ENCODE measurements at places on chromosomes 1 and 21.

- DNase-seq: no peak
Measured at GRCh38 chr1:25469177-25469576, 38.5 kb downstream of the MACO1 start.

- DNase-seq: no peak
Measured at GRCh38 chr1:157367091-157367739, 185.1 kb downstream of the FCRL5 start.

DNA sequence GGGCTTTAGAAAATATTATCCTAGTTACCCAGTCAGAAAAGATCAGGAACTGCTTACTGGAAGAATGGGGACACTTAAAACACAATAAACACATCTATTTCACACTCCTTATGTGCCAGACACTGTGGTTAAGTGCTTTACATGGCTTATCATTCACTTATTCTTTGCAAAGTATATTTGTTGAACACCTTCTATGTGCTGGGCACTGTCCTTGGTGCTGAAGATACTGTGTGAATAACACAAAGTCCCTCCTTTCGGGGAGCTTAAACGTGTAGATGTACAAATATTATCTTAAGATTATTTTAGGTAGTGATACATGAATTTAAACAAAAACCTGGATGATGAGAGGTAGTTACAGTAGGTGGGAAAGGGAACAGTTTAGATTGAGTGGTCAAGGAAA lies 169.3 kb downstream of the ST6GALNAC5 start:
- no peak for DNase-seq

- no peak for DNase-seq
Measured at GRCh38 chr1:1984560-1985070, 19.0 kb downstream of the CFAP74 start.

- no peak for DNase-seq
Measured at GRCh38 chr1:201395936-201396335, 3.2 kb downstream of the LAD1 start.

- no peak for DNase-seq
Measured at GRCh38 chr21:37073417-37074196, 553 bp downstream of the TTC3 start.

DNA sequence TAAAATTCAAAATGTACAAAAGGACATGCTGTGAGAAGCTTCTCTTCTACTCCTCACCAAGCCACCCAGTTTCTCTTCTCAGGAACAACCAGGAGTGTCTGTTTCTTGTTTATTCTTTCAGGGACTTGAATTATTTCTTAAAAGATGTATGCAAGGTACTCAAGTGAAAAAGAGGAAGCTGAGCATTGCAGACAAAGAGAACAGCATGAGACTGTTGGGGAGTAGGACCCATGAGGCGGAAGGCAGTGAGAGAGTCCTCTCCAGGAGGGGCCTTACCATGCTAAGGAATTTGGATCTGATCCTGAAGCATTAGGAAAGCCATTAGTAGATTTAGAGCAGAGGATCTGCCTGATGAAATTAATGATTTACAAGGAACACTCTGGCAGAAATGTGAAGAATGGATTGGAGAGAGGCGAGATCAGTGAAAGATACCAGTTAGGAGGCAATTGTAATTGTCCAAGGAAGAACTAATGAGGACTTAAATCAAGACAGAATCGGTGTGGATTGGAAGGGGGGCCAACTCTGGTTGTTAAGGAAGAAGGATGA lies 14.7 kb upstream of the SSX2IP start:
- no peak for DNase-seq

GRCh38 chr1:997993-998744 lies 1.7 kb downstream of the HES4 start:
- DNase-seq: no peak

DNA sequence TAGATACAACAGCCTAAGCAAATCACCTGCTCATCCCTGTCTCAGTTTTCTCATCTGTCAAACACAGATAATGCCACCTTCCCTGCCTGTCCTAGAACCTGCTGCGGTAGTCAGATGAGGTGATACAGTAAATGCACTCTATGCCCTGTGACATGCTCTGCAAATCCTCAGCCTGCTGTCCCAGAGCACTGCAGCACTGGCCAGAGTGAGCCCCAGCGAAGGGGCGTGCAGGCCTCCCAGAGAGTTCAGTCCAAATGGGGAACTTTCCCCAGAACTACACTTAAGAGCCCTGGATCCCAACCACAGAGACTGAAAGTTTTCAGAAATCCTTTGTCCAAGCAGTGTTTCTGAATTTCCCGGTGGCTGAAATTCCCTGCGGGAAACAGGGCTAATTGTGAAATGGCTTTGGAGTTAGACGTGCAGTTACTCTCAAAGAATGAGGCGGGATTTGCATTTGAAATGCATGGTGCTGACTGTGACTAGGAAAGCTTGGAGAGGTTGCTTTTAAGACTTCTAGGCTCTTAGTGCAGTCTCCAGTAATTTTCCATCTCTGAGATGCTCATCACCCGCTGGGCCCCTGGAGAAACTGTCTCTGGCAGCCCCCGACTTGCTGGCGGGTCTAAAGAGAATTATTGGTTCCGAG lies 206.5 kb upstream of the AJAP1 start:
- DNase-seq: no peak

- no peak for DNase-seq
Measured at GRCh38 chr1:75130865-75131564, 3.2 kb upstream of the LHX8 start.

DNA sequence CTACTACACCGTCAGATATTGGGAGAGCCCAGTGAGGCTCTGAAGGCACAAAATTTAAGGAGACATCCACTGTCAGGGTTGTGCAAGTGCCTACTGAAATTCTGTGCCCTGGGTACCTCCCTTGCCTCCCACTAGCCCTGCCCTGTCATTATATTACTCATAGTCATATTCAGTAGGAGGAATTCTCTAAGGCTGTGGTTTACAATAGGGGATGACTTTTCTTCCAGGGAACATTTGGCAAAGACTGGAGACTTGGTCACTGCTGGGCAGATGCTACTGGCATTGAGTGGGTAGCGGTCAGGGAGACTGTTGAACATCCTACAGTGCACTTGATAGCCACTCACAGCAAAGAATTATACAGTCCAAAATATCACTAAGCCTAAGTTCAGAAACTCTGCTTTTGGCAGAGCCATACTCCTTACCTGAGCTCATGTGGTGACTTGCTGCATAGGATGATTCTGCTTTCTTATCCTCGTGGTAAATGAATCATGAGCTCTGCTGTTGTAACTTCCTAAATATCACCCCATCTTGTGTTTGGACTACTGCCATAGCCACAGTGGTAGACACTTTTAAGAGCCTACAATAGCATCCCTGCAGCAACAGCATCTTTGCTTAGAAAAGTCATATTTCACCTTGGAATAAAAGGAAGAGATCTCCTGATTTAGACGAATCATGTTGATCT lies 563.4 kb upstream of the PLXNA2 start:
- DNase-seq: no peak

DNA sequence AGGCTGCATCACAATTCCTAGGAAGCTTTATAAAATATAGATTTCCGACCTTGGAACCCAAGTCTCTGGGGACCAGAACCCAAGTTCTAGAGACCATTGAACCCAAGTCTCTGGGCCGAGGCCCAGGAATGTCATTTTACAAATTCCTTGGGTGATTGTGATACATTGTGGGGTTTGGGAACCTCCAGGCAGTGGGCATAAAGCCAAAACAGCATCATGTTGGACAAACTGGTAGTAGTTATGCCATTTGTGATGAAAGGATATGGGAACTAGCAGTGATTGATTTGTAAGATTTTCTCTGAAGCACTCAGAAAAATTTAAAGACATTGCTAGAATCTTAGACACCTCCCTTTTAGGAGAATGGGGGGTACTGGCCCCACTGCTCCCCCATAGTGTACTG lies 160.2 kb downstream of the HIVEP3 start:
- no peak for DNase-seq
